Muscle of back (tissue), 13 donors: ENCODE measurements at places on chromosomes 13 and 19.

- no peak for DNase-seq
Measured at GRCh38 chr19:531753-532560, at the start of gene CDC34. TSS of gene CDC34 (plus strand) at chr19:531760. CDS start at chr19:531932, 172 bp downstream.

GRCh38 chr13:113506025-113506685, 15.6 kb upstream of the DCUN1D2 start:
- DNase-seq = no peak

DNA sequence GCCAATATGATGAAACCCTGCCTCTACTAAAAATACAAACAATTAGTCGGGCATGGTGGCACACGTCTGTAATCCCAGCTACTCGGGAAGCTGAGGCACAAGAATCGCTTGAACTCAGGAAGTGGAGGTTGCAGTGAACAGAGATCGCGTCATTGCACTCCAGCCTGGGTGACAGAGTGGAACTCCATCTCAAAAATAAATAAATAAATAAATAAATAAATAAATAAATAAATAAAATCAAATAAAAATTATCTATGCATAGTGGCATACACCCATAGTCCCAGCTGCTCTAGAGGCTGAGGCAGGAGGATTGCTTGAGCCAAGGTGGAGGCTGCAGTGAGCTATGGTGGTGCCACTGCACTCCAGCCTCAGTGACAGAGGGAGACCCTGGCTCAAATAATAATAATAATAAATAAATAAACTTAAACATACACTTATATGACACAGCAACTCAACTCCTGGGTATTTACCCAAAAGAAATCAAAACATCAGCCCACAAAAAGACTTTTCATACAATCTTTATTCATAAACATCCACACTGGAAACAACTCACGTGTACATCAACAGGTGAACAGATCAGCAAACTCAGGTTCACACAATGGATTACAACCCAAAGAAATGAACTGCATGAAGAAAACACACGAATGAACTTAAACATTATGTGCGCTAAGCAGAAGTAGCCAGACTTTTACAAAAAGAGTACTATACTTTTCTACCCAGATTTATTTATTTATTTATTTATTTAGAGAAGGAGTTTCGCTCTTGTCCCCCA, 6.9 kb downstream of the LGALS7 start:
- no peak for DNase-seq

DNA sequence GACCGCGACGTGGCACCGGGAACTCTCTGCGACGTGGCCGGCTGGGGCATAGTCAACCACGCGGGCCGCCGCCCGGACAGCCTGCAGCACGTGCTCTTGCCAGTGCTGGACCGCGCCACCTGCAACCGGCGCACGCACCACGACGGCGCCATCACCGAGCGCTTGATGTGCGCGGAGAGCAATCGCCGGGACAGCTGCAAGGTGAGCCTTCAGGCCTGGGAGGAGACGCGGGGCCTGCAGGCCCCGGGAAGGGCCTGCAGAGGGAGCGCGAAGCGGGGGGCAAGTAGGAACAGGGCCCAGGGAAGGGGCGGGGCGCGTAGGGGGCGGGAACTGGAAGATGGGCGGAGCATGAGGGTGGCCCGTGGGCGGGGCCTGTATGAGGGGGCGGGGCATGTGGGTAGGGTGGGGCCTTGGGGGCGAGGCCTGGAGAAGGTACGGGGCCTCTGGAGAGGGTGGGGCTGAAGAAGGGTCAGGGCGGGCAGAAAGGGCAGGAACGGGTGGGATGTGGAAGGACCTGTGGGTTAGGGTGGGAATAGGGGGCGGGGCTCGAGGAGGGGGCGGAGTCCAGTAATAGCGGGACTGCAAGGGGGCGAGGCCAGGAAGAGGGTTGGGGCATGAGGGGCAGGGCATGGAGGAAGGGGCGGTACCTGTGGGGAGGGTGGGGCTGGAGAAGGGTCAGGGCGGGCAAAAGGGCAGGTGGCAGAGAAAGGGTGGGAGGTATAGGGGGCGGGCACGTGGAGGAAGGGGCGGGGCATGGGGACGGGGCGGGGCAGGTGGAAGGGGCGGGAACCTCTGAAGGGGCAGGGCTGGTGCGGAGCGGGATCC, 2.5 kb downstream of the CFD start:
- DNase-seq = no peak

GRCh38 chr13:33206425-33206824, 79.1 kb downstream of the STARD13 start:
- no peak for DNase-seq

GRCh38 chr19:45424191-45425058, 708 bp upstream of the ERCC1 start:
- DNase-seq = peak; percentile 85

DNA sequence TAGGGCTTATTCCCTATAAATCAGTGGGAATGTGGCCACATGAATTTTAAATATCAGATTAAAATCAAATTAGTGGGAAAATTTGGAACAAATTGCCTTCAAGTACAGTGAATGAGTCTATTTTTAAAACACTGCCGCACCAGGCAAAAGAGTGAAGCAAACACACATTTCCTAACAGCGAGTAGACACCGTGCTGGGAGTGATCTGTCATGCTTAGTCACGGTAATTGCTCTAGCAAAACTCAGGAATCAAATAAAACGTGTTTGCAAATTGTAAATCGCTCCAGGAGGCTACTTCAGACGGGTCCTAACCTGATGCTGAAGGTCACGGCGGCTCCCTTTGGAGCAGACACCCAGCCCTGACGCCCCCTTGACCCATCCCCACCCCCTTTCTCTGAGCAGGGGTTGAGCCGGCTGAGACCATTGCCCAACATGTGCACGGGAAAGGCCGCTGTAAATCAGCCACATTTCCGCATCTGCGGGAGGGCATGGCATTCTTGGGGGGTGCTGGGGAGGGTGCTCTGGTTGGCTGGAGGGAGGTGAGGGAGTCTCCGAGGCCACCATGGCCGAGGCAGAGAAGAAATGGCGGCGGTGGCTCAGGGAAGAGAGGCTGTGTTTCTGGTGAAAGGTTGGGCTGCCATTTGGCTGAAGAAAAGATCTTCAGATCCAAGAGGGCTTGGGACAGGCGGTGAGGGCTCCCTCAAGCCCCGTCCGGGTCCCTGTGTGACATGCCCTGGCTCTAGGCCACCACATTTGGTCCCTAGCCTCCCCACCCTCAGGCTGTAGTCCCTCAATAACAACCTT, 8.9 kb downstream of the CEBPA start:
- peak; percentile 52 for DNase-seq

DNA sequence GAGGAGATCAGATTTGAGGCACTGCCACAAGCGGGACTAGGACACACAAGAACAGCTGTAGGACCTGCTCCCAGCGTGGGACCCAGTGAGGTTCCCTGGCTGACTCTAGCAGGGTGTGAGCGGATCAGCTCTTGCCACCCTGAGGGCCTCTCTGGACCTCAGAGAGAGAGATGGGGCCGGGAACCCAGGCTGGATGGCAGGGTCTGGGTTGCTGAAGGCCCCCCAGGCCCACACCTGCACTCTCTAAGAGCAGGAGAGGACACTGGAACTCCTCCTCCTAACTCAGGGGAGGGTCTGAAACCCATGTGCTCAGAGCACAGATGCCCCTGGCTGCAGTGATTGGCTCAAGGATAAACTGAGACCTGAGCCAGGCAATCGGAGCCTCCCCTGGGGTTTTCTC, 13.5 kb upstream of the IL4I1 start:
- DNase-seq = no peak

GRCh38 chr13:112102243-112102642, 35.3 kb downstream of the SOX1 start:
- no peak for DNase-seq

DNA sequence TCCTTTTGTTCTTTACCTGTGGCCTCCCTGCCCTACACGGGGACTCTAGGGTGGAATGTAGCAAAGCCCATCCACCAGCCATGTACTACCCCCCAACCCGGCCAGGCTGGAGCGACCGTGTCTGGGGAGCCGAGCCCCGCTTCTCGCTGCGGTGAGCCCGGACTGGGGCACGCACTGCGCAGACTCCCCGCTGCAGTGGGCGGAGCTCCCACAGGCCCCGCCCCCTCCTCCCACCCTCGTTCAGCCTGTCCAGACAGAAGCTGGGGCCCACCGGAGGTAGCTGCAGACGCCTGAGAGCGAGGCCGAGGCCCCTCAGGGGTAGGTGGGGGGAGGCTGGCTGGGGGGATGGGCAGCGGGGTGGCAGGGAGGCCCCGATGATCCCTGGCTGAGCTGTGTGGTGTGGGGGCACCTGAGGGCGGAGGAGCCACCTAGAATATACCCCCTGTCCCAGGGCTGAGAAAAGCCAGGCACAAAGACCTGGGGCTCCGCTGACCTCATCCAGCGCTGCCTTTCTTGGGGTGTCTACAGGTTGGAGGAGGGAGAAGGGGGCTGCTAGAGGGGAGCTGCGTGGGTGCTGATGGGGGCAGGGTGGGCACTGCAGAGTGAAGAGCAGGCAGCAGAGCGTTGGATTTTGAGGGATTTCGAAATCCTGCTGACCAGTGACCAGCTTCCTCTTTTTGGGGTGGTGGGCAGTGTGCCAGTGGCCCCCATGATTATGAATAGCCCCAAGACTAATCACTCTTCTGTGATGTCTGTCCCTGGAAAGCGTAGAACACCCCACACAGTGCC, 17.3 kb downstream of the PLD3 start:
- peak; percentile 87 for DNase-seq

GRCh38 chr13:98216711-98217285, 39.7 kb upstream of the RNF113B start:
- no peak for DNase-seq

GRCh38 chr13:104895521-104895920, 1639.9 kb downstream of the EFNB2 start:
- peak; percentile 42 for DNase-seq

DNA sequence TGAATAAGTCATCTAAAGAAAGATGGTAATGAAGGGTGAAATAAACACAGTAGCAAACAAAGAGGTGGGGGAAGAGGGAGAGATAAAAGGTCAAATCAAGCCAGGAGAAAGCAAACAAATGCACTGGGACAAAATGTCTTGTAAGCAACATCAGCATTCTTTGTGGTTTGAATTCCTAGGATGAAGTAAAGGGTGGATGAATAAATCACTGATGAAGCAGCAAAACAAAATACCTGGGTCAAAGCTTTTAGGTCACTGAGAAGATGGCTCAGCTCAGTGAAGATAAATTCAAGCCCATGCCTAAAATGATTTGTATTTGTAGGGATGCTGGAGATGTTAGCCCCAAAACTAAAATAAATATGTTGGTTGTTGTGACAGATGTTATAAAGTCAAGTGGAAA, 86.5 kb upstream of the FBXL3 start:
- DNase-seq = no peak

GRCh38 chr13:40982772-40983171, 36.3 kb downstream of the ELF1 start:
- DNase-seq = peak; percentile 54

DNA sequence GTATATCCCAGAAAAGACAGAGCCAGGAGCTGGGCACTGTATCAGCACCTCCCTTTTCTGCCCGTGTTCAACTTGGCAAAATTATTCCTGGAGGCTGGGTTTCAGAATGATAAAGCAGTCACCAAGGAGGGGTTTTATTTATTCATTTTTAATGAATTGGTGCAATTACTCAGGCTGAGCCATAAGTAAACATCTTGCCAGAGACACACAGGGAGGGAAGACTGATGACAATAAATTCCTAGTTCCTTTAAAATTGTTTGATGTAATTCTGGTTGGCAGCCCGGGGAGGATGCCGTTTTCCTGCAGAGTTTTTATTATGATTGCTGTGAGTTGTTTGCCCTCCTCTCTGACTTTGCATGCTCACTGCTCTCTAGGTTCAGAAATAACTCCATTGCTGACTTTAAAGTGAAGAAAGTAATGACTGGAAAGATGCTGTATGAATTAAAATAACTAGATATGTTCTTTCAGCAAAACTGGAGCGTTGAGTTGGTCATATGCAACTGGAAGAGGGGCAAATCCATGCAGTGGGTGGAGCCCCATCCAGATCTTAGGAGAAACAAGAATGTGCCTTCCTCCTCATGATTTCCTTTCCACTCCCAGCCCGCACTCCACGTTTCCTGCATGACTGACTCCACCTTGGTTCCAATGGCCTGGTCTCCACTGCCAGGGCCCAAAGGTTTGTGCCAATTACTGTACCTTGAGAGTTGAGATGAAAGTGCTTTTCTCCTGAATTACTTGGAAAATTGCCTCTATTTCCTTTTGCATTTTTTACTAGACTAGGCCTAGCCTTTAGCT, 182.1 kb downstream of the RFC3 start:
- DNase-seq = no peak

GRCh38 chr13:100339411-100339940, 249.1 kb downstream of the GGACT start:
- no peak for DNase-seq

DNA sequence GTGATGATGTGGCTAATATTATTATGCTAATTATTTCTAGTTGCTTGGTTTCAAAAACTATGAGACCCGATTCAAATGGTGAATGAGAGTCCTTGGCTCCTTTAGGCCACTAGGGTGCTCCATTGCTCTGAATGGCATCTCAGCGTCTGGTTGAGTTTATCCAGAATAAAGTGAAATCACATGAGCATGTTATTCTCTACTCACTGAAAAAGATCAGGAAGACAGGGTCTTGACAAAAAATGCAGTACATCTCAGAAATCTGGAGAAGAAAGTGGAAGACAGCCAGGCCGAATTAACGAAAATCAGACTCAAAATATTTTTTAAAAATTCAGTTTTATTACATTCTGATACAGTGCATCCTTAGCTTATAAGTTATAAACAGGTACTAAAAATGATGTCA, 516.2 kb downstream of the MYO16 start:
- peak; percentile 61 for DNase-seq

- no peak for DNase-seq
Measured at GRCh38 chr19:13255041-13255718, 105.0 kb downstream of the IER2 start.

- DNase-seq = no peak
Measured at GRCh38 chr13:95292622-95293021, 8.6 kb downstream of the ABCC4 start.

GRCh38 chr19:56377105-56377924, 16.0 kb downstream of the ZNF582 start:
- no peak for DNase-seq

- DNase-seq = no peak
Measured at GRCh38 chr19:35116072-35116801, 614 bp downstream of the FXYD3 start.

DNA sequence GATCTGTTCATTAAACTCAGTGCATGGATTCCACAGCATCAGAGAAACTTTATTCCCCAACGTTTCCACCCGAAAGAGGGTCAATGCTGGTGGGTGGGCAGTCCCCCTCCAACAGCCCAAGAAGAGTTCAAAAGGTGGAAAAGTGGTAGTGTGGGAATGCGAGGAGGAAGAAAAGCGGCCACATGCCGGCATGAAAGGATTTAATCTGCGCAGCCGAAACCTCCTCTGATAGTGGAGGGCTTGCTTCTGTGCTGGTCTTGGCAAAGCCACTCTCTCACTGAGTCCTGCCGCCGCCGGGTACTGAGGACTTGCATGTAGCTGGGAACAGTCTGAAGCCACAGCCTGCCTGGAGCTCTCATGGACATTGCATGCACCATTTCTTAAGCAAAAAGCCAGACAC, 136.2 kb upstream of the ZNF536 start:
- no peak for DNase-seq

GRCh38 chr19:6236310-6237291, 43.2 kb downstream of the MLLT1 start:
- DNase-seq = no peak
